ENCODE measurements at places on chromosomes 3 and 15. TPM values are rescaled to one million over a fixed set of nuclear protein-coding genes. Genes with fewer than 3 reads are reported as not detected.

Gene AP3B2
- 0.42 TPM for total RNA-seq

Gene SKIL
- 98.7 TPM for total RNA-seq

Gene GXYLT2
- 20.4 TPM for total RNA-seq

Gene CTXN2
- total RNA-seq: not detected

Gene MESP2
- not detected for total RNA-seq

Gene TUBGCP5
- 19.8 TPM for total RNA-seq

Gene PPP1R14D
- not detected for total RNA-seq

Gene CCDC33
- not detected for total RNA-seq

Gene IL5RA
- 0.18 TPM for total RNA-seq

Gene MESP1
- 1.2 TPM for total RNA-seq

Gene GRIP2
- total RNA-seq: 3.1 TPM

Gene PIF1
- total RNA-seq: 2.8 TPM

Gene INSYN1
- 12.7 TPM for total RNA-seq

Gene STAB1
- total RNA-seq: 339 TPM

Gene ITIH4
- total RNA-seq: 88.7 TPM

Gene A4GNT
- total RNA-seq: not detected

Gene TGM5
- total RNA-seq: 0.84 TPM

Gene ADAMTS7
- total RNA-seq: 14.7 TPM

Gene ZNF860
- 1.8 TPM for total RNA-seq

Gene IDH3A
- 68.3 TPM for total RNA-seq

Gene SERPINI2
- total RNA-seq: 0.49 TPM
